ENCODE measurements at places on chromosomes 3 and 15.

- peak; percentile 3 for DNase-seq
These were observed 16.8 kb upstream of the SLC41A3 start for GRCh38 chr3:126100634-126101301.

GRCh38 chr3:184291044-184291737, 7.8 kb upstream of the PSMD2 start:
- DNase-seq = no peak

- DNase-seq = no peak
These were observed 15.8 kb downstream of the EFCC1 start for GRCh38 chr3:129016720-129017483.

GRCh38 chr15:48862705-48863104, 15.2 kb upstream of the EID1 start:
- no peak for DNase-seq

DNA sequence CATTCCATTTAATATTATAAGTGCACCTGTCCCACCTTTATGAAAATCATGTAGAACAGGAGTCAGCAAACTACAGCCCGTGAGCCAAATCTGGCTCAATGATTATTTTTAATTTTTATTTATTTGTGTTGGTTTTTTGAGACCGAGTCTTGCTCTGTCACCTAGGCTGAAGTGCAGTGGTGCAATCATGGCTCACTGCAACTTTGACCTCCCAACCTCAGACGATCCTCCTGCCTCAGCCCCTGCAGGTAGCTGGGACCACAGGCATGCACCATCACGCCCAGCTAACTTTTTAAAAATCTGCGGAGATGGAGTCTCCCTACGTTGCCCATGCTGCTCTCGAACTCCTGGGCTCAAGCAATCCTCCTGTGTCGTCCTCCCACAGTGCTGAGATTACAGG, 42.0 kb downstream of the MYO1E start:
- no peak for DNase-seq

- no peak for DNase-seq
These were observed 24.7 kb upstream of the DUSP7 start for GRCh38 chr3:52080830-52081719.

- no peak for DNase-seq
These were observed 76.1 kb downstream of the CHRD start for GRCh38 chr3:184455991-184456390.

GRCh38 chr3:196947136-196947859, 5.0 kb upstream of the NCBP2 start:
- DNase-seq = no peak

DNA sequence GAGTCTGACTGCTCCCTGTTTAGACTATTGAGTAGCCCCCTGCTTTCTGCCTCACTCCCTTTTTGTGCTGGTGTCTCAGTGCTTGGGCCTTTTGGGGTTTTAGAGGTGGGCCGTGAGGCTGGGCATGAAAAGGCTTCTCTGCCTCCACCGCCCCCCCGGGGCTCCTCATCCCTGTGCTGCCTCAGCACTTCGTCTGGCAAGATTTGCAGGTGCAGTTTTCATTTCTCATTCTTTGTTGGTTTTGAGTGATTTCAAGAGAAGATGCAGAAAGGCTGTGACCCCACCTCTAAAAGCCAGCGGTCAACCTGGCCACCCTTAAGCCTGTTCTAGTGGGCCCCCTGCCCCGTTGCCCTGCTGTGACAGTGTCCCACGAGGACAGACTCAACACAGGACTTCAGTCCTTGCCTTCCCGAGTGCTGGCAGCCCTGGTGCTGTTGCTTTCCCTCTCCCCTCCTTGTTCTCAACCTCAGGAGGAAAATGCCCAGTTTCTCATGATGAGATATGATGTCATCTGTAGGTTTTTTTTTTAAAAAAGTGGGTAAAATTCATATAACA, 38.0 kb downstream of the APBA2 start:
- no peak for DNase-seq

- DNase-seq = no peak
These were observed 725 bp upstream of the SCAMP2 start for GRCh38 chr15:74873756-74874424.

DNA sequence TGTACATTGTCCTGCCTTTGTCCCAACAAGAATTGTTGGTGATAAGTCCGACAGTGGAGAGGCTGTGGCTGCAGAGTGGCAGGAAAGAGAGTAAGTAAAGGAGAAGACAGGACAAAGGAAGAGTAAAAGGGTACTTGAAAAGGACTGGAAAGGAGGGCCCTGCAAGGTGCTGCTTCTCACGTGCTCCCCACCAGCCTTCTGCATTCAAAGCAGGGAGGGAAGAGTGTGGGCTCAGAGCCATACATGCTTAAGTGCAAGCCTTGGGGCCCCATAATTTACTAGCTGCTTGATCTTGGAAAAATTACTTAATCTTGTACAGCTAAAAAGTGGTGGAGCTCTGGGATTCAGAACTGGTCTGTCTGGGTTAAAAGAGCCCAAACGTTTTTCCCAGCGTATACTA, 29.9 kb downstream of the MME start:
- DNase-seq = no peak

DNA sequence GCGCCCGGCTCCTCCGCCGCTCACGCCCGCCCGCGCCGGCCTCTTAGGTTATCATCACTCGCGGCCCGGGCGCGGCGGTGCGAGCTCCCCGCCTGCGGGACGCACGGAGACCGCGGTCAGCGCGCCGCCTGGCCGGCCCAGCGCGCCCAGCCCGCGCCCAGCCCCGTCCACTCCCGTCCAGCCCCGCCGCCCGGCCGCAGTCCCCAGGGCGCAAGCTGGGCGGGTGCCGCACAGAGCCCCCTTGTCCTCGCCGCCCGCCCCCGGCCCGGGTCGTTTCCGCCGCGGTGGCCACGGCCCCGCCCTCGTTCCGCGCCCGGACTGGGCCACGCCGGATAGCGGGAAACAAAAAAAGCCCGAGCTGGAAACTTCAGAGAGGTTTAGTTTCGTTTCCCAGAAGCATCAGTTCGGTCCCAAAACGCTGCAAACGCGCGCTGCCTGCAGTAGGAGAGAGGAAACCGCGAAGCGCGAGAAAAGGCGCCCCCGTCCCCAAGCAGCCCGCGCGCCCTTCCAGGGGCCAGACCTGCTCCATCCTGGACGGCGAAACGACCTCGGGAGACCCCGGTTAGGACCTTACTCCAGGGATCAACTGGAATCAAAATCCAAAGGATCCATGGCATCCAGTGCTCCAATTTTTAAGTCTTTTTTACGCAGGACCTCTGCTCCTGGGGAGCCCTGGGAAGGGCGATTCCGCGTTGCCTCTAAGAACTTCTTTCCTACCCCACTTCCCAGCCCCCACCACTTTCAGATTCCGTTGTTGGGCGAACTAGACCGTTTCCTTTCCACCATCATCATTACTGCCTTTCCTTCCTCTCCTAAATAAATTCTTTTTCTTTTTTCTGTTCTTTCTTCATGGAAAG, at the start of gene ATP10A:
TSS of gene ATP10A (minus strand) at position 217 of the 857 bp plus-strand sequence. CDS start 231 bp downstream, outside the sequence.
- DNase-seq = no peak

- no peak for DNase-seq
These were observed 10.2 kb upstream of the HTR3C start for GRCh38 chr3:184042617-184043016.

DNA sequence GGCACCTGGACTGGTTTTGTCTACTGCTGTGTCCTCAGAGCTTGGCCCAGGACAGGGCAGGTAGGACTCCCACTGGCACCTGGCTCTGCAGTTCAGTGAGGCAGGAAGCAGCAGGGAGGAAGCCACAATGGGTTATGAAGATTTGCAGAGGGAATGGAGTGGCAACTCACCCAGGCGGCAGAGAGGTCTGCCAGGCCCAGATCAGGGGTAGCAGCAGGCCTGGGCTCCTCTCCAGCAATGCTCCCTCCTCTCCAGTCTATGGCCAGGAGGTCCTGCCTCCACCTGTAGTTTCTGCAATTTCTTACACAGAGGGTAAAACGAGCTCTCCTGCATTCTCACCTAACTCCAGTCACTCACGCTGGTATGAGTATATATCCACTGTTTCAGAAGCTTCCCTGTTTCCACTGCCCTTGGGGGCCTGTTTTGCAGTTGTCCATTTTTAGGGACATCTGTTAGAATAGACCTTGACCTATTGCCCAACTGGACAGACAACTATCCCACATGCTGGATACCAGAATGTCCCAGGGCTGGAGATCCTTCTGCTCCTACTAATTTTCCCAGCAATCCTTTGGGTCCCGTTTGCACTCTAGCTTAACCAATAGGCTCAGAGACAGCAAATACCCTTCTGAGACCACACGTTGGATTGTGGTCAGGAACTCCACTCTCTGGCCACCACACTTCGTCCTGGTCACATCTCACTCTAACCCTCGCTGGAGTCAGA, 35.2 kb downstream of the HMCES start:
- DNase-seq = no peak

GRCh38 chr3:49006408-49007067, 653 bp upstream of the WDR6 start:
- DNase-seq = no peak

DNA sequence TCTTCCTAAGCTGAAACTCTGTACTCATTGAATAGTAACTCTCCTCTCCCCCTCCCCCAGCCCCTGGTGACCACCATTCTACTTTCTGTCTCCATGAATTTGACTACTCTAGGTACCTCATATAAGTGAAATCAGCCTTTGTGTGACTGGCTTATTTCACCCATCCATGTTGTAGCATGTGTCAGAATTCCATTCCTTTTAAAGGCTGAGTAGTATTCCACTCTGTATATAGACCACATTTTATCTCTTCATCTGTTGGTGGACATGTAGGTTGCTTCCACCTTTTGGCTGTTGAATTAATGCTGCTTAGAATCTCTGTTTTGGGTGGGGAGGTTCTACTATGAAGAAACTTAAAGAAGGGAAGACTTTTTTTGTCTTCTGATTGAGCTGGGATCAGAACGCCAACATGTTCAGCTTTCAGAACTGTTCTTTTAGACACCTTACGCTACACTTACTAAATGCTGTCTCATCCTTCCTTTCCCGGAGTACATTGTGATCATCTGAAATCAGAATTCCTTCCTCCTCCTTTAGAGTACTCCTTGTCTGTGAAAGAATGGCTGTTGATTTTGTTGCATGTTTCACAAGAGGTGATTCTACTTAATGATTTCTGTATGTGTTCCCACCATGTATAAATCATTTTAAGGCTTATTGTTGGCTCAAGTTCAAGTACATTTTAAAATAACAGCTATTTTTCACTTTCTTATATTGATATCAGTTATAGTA, 50.3 kb downstream of the MRPS25 start:
- no peak for DNase-seq

DNA sequence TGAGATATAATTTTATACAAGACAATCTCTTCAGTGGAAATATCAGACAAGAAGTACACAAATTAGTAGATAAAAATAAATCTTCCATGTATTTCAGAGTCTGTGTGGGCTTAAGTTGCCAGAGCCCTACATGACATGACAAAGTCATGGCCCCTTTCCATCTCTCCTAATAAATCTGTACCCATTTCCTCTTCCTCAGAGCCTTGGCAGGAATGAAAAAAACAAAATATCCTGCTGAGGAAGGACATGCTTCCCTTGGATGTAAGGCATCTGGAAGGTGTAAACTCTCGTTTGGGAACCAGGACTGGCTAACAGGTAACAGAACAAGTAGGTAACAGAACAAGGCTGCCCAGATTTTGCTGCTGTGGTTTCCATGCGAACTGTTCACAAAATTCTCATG, 148.1 kb downstream of the SNRK start:
- DNase-seq = no peak

DNA sequence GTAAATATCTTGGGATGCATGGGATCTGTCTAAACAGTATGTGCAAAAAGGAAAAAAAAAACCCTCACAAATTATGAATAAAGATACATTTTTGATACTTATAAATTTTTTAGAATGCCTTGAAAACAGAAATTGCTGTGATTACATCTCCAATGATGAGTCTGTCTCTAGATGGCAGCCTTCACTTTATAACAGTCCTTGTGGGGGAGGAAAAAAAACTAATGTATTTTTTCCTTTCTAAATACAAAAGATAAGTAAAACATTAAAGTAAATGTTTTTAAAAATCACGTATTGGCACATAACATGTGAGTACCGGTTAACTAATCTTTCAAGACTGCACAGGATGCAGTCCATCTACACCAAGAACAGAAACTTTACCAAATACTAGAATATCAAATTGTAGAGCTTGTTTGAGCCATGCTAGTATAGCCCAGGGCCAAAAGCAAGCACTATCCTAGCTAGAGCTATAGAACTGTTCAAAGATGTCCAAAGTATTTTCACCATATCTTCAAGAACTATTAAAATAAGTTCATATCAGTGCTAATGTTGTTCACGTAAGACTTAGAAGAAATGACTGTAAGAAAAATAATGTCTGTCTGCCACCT, 206.4 kb downstream of the STAG1 start:
- peak; percentile 56 for DNase-seq

GRCh38 chr3:53211706-53212702, 43.8 kb downstream of the TKT start:
- DNase-seq = no peak
